Fibroblast of pulmonary artery (primary cell): ENCODE measurements at places on chromosomes 12 and 14.
A peak's percentile ranks its signal among the peaks of the same experiment; 100 is the strongest.

DNA sequence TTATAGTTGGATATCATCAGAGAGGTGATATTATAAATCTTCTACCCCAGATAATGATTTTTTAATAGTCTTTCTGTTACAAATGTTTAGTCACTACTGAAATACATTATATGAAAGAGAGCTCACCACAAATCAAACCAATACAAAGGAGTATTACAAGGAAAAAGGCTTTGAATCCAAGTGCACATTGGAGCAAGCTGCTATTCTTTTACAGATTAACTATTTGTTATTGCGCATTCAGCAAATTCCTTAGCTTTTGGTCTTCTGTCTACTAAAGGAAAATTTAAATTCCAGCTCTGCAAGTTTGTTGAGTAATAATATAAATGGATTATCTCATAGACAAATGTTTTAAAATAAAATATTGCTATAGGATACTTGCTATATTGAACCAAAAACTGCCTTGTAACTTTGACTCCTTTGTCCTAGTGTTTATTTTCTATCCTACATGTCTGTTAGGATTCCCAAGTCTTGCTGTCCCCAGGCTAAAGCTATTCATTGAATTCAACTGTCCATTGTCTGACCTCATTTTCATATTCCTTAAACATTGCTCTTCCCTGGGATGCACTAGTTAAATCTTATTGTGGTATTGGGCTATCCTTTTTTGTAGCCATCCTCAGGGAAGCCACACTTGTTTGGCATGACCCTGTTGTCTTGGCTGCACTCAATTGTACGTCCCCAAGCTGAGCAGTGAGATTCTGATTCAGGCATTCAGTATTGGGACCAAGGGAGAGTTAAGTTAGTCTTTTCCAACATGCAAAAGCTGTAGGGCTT lies 41.5 kb downstream of the PDE3A start:
- DNase-seq: no peak

DNA sequence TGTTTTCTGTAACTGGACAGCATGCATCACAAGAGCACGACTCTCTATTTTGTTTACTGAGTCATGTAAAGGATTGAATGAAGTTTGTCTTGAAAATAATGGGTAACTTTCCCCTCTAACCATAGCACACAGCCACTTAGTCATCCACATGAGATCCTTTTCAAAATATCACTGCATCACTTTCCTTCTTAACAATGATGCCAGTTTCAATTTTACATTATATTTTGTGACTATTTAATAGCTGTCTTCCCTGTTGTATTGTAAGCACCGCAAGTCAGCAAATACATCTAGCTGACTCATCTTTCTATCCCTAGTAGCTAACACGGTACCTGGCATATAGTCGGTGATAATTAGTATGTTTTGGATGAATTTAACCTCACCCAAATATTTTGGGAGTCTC lies 83.3 kb upstream of the PPM1H start:
- no peak for DNase-seq

- no peak for DNase-seq
Observed at GRCh38 chr12:1741154-1741949, 50.5 kb downstream of the ADIPOR2 start.

DNA sequence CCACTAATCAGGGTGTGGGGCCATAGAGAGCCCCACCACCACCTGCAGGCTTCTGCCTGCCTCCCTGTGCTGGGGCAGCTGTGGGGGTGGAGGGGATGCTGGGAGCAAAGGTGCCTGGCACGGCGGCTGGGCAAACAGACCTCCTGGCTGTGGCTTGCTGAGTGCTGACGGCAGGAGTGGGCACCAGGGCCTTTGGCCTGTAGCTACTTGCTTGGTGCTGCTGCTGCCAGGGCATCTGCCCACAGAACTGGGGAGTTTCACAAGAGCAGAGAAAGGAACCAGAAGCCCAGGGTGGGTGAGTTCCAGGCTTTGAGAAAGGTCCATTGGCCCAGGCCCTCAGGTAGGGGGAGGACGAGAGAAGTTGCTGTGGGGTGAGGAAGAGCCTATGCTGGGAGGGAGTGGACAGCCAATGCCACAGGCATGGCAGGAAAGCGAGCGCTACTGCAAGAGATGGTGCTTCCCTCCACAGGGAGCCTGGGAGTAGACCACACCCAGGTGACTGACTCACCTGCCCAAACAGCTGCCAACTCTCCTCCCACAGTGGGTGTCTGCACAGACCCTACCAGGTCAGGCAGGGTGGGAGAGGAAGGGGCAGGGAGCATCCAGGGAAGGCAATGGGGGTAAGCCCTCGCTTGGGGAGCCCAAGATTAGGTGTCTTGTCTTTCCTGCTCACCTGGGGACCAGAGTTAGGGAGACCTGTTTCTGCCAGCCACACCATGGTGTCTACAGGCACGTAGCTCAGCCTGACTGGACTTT lies 39.0 kb upstream of the HDAC7 start:
- DNase-seq: no peak

GRCh38 chr14:92513966-92514843 lies 624 bp downstream of the RIN3 start:
- peak; percentile 29 for DNase-seq

DNA sequence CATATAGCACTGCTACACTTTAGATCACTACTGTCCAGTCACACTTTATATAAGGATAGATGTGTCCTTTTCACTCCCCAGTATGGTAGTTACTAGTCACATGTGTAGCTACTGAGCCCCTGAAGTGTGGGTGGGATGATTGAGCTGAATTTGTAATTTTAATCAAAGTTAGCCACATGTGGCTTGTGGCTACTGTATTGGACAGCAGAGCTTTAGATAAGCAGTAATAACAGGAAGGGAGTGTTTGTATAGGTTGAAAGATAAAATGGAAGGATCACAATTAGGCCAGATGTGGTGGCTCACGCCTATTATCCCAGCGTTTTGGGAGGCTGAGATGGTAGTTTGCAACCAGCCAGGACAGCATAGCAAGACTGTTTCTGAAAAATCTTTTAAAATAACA lies 23.5 kb downstream of the NAA30 start:
- DNase-seq: no peak

GRCh38 chr14:77579065-77579464 lies 37.4 kb downstream of the SPTLC2 start:
- no peak for DNase-seq

DNA sequence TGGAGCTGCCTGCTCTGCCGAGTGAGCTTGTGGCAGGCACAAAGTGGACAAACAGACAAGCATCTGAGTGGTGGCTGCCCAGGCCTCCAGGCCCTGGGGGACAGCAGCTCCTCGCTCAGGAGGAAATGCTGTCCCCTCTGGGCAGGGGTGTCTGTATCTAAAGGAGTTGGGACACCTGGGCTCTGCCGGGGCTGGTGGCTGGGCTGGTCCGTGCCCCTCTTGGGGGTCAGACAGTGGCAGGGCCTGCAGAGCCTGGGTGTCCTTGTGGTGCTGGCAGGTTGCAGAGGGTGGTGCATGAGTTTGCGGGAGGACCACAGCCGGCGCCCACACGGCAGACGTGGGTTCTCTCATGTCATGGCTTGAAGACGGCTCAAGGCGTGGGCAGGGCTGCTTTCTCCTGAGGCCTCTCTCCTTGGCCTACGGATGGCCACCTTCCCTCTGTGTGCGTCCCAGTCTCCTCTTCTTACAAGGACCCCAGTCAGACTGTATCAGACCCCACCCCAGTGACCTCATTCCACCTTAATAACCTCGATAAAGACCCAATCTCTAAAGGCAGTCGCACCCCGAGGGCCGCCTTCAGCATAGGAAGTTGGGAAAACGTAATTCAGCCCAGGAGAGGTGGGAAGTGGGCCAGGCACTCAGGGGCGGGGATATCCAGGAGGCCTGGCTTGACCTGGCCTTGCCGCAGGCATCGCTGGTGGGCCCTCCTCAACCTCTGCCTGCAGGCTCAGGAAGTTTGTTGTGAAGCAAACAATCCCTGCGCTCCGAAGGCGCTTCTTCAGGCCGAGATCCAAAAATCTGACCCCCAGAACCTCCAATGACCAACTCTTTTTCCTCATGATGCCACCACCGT lies 110.0 kb downstream of the KIF26A start:
- no peak for DNase-seq

DNA sequence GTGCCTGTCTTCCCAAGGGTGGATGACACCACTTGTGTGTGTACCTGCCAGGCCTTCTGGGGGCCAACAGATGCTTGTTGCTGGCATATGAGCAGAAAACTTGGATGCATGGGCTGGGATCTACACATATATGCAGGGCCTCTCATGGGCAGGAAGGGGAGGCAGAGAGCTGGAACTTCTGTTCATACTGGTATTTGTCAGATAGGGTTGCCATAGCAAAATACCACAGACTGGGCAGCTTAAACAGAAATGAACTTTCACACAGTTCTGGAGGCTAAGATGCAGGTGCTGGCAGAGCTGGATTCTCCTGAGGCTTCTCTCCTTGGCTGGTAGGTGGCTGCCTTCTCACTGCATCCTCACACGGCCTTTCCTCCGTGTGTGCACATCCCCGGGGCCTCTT lies 121.8 kb downstream of the SUDS3 start:
- no peak for DNase-seq

GRCh38 chr12:28099871-28100270 lies 90.4 kb upstream of the CCDC91 start:
- no peak for DNase-seq

GRCh38 chr14:72781561-72782508 lies 112.1 kb downstream of the DPF3 start:
- DNase-seq: peak; percentile 73

DNA sequence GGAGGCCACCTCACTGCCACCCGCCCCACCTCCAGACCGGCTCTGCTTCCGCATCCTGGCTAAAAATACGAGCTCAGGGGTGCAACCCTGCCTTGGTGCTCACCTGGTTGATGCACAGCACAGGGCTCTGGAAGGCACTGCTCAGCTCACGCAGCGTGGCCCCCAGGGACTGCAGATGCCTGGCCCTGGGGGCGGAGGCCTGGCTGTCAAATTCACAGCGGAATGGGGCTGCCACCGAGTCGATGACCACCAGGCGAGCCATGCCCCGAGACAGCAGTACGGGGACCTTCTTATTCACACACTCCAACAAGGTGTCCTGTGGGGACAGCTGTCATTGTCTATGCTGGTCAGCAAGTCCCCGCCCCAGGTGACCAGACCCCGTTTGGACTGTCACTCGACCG lies 16.0 kb downstream of the XRCC3 start:
- no peak for DNase-seq

- no peak for DNase-seq
Observed at GRCh38 chr12:94266796-94267536, 118.6 kb downstream of the PLXNC1 start.

DNA sequence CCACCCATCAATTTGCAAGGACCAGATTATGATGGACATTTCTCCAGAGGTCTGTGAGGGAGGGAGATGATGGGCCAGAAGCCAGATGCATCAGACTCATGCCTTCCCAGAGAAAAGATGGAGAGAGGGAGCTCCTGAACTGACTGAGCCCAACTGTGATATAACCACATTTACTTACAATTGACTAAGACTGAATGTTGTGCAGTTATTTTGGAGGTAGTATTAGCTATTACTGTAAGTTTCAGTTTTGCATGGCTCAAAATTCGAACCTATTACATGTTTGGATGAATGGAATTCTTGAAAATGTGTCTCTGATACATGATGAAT lies 211.1 kb upstream of the SFSWAP start:
- DNase-seq: no peak

DNA sequence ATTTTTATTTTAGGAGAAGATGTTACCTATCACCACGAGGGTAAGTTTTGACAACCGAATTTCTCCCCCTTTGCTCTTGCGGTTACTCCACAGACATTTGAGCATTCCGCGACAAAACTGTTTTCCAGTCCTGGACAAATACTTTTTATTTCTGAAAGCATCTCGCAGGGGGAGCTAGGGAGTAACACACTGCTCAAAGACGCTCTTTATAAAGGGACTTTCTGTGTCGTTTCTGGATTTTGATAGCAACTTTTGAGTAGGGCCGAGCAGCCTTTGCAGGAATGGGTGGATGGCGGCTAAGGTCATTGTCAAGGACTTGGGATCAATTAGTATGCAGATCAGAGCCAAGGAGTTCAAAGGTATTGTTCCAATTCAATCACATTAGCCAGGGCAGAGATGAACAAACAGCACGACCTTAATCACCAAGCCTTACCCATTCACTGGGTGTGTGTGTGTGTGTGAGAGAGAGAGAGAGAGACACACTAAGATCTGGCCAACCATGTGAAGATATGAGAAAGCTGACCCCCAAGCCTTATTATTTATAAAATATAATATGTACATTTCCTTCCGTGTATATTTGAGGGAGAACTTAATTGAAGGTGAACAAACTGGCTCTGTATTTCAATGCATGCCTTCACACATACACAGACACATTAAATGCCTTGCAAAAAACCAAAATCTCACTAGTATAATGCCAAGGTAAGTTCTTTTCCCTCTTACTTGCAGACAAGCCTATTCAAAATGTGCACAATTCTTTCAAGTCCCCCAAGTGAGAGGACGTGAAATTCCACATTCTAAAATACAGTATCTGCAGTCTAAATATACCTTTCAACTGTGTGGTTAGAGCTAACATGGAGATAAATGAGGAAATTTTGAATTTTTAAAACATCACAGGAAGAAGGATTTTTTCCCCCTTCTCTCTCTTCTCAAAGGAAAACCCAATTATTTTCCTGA lies 613.8 kb downstream of the VRK1 start:
- DNase-seq: no peak

DNA sequence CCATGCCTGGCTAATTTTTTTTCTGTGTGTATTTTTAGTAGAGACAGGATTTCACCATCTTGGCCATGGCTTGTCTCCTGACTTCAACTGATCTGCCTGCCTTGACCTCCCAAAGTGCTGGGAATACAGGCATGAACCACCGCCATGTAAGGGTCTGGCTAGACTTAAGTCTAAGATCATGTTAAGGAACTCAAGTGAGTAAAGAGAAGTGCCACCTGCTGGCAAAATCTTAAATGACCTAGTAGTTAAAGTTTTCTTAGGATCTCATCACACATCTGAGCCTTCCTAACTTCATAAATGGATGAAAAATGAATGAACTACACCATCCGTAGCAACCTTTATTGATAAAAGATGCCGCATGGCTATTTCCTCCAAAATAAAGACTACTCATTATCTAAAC lies 1.7 kb upstream of the C12orf56 start:
- DNase-seq: peak; percentile 74

DNA sequence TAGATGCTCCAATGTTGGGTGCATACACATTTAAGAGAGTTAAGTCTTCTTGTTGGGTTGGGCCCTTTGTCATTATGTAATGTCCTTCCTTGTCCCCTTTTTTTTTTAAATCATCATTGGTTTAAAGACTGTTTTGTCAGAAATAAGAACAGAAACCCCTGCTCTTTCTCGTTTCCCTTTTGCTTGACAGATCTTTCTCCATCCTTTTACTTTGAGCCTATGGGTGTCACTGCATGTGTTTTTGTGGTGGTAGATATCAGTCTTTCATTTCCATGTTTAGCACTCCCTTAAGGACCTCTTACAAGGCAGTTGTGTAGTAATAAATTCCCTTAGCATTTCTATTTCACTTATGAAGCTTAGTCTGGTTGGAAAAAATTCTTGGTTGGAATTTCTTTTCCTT lies 47.4 kb downstream of the RTN1 start:
- no peak for DNase-seq
